Fibroblast of lung (primary cell): ENCODE measurements at places on chromosomes 2 and 18. TPM values are rescaled to one million over a fixed set of nuclear protein-coding genes. Genes with fewer than 3 reads are reported as not detected.

The MIB1 gene
- 49.8 and 51.0 TPM in 2 replicates for total RNA-seq

GRCh38 chr18:72940986-72941385 is 73.2 kb upstream of the NETO1 start:
- DNase-seq, result no peak

DNA sequence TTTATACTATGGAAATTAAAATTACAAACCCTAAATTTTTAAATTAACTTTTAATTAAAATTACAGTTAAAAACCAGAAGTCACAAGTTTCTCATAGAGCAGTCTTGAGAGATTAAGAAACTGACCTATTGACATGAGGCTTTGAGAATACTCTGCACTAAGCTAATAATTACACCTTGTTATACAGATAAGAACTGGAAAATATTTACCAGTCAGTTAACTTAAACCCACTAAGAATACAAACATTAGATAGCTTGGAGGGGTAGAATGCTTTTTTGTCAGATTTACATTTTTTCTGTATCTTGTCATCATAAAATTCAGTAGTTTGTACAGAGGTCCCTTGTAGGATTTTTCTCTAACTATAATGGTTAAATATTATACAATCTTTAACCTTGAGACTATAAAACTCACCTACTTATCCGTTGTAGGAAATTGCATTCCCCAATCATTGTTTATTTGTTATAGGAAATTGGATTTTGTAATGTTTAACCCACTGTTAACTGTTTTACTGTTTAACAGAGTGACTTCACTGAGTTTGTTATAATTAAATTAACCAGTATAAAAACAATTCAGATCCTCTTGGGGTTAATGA is 219.7 kb upstream of the PKDCC start:
- DNase-seq, result no peak

DNA sequence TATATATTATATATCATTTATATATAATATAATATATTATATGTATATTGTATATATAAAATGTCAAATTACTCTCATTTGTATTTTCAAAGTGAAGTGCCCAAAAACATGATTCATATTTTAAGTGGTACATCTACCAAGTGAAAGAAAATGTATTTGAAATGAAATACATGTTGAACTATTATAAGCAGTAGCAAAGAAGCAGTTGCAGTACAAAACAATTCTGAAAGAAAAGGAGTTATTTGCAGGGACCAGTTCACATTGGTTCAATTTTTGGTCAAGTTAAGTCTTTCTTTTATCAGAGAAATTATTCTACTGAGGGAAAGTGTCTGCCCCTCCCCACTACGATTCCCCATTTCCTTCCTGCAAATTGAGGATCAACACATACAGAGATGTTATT is 51.9 kb downstream of the APLF start:
- DNase-seq, result no peak
